Bone marrow (tissue), 2 donors: ENCODE measurements at places on chromosomes 4 and X.

- DNase-seq: no peak
Observed at GRCh38 chr4:40842725-40843423, 93.1 kb downstream of the NSUN7 start.

DNA sequence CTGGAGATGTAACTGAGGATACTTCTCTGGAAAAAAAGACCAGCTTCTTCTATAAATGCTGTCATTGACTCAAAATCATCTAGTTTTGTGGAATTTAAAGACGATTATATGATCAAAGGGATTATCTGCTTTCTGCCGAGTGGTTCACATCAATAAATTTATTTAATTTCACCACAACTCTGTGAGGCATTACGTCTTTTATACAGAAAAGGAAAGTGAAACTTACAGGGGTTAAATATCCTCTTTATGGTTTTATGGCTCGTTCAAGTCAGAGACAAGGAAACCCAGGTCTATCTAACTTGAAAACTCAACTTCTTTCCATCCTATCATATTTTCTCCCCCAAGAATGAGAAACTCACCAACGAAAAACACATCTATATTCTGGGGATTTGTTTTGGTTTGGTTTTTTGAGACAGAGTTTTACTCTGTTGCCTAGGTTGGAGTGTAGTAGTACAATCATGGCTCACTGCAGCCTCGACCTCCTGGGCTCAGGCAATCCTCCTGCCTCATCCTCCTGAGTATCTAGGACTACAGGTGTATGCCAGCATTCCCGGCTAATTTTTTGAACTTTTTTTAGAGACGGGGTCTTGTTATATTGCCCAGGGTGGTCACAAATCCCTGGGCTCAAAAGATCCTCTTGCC is 377.9 kb upstream of the EMCN start:
- DNase-seq: no peak

DNA sequence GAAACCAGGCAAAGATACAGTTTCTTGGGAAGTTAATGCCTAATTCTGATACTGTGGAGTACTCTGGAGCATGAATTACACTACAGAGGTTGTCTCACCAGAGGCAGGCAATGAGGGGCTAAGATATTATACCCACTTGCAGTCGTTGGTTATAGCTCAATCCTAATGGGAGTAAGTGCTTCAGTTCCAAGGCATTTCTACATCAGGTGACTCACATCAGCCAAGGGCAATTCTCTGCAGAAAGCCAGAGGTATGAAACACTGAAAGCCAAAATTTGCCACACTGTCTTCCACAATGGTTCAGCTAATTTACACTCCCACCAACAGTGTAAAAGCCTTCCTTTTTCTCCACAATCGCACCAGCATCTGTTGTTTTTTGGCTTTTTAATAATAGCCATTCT is 174.0 kb upstream of the IL15 start:
- no peak for DNase-seq

DNA sequence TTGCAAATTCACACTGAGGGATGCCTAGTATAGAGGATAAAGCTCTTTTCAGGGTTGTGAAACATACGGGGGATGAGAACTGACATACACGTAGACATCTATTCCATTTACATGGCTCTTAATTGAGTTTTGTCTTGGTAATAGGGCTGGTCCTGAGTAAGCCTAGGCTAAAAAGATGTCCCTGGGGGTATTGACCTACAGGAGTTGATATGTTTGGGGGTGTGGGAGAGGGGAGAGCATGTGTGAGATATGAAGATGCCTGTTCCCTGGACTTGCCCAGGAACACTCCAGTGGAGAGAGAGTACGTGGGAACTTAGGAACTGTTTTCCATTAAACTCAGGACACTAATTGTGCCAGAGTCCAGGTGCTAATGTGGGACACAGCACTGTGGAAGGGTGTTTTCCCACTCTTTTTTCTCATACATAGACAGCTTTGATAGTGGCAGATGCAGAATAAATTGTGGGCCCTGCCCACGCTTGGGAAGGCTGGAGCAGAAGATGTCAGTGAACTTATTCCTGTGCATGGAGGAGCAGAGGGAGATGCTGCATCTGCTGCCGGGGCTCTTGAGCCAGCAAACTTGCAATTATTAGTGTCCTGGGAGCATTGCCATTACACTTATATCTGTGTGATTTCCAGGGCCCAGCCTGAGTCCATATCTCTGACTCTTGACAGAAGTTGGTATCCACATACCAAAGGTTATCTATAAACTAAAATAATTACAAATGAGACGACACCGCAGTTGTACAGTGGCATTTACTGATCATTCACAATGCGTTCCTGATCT is 20.7 kb downstream of the SYNPO2 start:
- DNase-seq: no peak

DNA sequence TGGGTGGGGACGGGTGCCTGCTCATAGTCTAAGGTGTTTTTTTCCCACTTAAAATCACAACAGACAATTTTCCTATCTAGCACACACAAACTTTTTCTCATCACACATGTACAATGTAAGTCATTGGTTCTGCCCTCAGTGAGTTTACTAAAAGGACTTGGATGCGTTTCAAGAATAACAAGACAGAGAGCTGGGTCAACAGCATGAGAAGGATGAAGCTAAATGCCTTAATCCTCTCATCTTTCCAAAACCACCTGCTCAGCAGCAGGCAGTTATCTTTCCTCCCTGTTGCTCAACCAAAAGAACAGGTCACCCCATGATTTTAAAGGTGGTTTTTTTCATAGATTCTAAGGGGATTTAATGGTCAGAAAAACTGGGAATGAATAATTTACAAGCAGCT is 40.1 kb downstream of the OFD1 start:
- no peak for DNase-seq

DNA sequence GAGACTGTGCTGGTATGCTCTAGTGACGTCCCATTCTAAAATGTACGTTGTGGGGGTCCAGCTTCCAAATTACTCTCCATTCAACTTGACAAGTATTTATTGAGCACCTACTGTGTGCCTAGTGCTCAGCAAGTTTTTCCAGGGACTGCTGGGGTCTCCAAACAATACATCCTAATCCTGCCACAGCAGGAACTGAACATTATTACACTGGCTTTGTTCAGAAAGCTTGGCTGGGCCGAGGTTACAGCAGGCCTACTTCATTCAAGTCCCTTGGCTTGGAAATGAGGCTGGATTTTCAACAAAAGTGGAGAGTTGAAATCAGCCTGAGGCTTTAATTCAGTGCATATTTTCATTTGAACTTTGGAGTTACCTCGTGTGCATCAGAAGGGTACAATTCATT is 78.0 kb downstream of the GUCY2F start:
- no peak for DNase-seq

DNA sequence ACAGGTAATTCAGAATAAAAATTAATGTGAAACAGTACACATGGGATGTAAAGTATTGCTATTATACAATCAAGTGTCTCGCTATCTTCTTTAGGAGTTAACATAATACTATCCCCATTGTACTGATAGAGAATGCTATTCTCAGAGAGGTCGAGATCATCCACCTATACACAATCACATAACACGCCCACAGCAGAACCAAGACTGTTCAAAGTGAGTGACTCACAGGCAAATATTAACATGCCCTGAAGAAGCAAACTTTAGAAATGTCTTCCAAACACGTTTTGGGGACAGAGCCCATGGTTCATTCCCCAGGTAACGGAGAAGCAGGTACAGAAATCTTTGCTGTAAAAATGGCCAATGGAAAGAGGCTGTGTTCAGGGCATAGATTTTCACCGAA is 50.1 kb upstream of the PHKA2 start:
- no peak for DNase-seq

- DNase-seq: no peak
Observed at GRCh38 chrX:135429429-135429828, 7.7 kb downstream of the SMIM10L2A start.

DNA sequence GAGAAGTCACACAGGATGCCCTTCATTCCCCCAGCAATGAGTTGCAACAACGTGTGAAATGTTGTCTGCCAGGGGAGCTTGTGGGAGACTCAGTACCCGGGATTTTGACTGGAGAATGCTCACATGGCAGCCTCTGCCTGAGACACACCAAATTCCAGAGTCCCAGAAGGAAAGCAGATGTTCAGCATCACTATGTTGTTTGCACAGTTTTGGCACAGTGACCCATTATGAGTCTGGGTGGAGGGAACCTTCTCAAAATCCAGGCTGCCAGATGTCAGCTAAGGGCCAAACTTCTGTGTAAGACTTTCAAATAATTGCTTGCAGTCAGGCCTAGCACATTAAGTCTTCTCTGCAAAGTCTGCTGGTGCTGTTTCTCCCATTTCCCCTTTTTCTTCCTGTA is 1029.7 kb upstream of the TENM3 start:
- no peak for DNase-seq

- DNase-seq: no peak
Observed at GRCh38 chr4:31427691-31428090, 707.5 kb downstream of the PCDH7 start.

- DNase-seq: no peak
Observed at GRCh38 chr4:40245550-40245949, 48.7 kb downstream of the RHOH start.

DNA sequence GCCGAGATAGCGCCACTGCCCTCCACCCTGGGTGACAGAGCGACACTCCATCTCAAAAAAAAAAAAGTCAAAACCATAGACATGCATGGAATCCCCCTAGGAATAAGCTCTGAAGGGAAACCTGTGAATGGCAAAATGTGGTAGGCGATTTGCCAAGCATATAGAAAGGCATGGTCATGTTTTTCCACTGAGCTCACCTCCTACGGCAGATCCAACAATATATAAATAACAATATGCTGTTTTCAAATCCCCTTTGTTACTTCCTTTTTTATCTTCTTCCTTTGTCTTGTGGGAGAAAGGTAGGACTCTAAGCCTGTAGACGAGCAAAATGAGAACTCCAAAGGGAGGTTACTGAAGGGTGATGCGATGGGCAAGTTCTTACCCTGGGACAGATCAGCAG is 219.0 kb downstream of the PALLD start:
- DNase-seq: no peak

- no peak for DNase-seq
Observed at GRCh38 chr4:37338972-37339371, 94.4 kb downstream of the NWD2 start.

DNA sequence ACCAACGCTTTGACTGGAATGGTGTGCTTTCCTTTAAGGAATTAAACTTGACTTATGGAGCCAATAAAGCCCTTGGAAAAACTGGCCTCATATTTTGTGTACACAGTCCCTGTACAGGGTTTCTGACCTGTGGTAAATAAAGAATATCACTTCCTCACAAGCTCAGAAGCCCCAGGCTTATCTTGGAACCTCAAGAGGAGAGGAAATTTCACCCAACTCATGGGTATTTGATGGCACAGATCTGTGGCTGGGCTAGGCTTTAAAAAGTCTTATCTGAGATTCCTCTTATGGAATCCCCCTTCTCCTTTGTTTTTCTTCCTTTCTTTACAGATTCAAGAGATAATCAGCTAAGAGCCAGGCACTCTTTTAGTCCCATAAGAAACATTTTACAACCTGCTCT is 89.3 kb upstream of the USP38 start:
- DNase-seq: no peak

DNA sequence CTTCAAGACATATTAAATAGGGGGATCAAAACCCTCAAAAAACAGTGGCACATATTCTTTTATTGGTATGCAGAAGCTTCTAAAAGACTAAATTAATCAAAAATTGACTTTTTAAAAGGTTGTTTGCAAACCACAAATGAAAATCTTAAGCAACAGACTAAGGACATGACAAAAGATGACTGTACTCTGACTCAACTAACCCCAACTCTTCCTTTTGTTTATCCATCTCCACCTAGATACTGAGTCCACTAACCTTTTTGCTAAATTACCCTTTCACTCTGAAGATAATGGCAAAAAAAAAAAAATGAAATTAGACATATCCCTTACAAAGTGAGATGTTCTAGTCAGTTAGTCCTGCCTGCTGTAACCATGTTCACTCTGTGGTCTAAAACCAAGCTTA is 91.6 kb upstream of the NLRP2B start:
- no peak for DNase-seq

DNA sequence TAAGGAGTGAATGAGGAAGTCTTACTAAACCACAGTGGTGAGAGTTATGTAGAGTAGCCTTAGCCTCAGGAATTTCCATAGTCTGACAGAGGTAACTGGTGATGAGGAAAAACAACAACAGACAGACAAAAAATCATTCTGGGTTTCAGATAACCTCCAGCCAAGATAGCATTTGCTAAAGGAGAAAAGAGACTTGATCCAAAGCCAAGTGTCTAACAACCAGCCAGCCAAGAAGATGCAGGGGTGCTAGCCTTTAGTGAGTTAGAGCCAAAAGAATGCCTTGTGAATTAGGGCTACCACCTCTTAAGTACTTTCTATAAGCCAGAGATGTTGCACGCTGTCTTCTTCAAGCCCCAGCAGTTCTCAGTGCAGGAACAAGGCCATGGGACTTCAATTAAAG is 478.0 kb upstream of the CPEB2 start:
- no peak for DNase-seq

DNA sequence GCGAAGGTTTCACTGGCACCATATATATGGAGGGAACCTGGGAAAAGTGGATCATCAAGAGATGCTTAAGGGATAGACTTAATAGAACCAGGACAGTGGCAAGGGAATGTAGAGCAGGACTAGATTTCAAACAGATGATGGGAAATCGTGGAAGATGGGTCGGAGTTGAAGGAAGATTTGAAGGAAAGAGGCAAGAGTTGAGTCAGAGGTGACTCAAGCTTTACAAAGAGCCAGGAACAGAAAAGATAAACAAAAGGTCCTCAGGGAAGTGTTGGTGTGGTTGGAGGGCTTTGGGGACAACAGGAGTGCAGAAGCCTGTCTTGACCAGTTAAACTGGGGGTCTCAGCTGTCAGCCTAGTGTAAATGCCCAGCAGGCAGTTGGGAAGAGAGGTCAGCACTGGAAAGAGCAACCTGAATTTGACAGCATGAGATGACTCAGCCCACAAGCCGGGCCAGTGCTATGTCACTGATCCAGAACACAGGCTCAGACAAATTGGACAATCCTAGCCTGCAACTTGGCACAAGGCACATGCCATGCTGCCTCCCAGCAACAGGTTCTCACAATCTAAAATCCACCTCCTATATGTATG is 230.5 kb downstream of the IDS start:
- no peak for DNase-seq

- no peak for DNase-seq
Observed at GRCh38 chr4:145293658-145294057, 113.3 kb upstream of the OTUD4 start.

- DNase-seq: no peak
Observed at GRCh38 chr4:37132975-37133360, 111.6 kb upstream of the NWD2 start.

GRCh38 chr4:25904748-25905082 is 9.3 kb upstream of the SMIM20 start:
- no peak for DNase-seq
